ENCODE measurements at places on chromosomes 3 and 15.

DNA sequence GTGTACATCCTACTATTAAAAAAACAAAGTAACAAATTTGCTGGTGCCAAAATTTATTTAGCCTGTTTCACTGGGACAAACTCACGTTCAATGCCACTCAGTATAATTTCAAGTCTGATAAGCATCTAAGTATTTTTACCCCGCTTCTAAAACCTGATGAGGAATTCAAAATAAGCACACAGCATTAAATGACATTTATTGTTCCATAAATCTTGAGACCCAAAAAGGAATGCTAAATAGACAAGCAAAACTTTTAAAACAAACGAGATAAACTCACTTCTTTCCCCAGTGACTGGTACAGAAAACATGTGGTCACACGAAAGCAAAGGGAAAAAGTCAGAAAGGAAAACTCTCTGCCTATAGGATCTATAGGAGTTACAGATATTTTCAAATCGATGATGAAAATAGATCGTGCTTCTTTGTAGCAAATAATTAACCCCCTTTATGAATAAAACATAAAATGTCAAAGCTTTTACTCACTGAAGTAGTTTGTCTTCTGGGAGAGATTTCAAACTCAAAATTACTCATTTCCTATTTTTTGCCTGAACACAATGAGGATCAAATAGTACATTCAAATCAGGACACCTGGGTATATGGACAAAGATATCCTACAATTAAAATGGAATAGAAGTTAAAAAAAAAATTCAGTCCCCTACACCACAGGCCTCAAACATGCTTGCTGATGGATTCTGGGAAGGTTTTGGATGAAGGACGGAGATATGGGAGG lies 51.7 kb downstream of the UBP1 start:
- DNase-seq: no peak

- DNase-seq: no peak
These were observed 153.2 kb downstream of the CTNNB1 start for GRCh38 chr3:41352510-41352909.

GRCh38 chr3:8996681-8997121 lies 33.4 kb upstream of the RAD18 start:
- no peak for DNase-seq

GRCh38 chr15:69032703-69033373 lies 18.3 kb downstream of the NOX5 start:
- DNase-seq: no peak

- DNase-seq: no peak
These were observed 36.4 kb upstream of the ATP2C1 start for GRCh38 chr3:130857336-130858026.

DNA sequence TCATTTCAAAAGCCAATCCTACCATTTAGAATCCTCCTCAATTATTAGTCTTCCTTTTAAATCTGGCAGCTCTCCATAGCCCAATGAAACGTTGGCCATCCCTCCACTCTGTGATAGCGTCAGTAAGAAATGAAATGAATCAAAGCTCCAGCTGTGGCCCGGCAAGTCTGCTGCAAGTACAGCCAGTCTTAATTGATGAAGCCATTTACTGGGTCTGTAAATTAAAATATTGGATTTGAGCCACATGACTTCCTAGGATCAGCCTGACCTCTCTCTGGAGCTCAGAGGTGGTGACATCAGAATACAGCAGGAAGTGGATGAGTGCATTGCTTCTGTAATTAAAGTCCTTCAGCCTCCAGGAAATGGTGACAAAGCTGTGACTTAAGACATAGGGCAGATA lies 347.0 kb upstream of the LMCD1 start:
- no peak for DNase-seq

DNA sequence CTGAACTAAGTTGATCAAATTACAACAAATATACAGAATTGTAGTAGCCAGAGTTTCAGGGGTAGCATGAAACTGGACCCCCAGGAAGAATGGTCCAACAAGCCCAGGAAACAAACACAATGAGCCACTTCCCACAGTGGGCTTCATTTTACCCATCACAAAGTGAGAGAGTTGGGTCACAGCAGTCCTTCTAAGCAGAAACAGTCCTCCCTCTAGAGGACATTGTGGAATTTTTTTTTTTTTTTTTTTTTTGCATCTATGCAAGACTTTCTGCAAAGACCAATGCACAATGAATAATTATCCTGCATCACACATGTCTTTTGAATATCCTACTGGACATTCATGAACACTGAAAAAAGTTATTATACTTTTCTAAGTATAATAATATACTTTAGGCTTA lies 73.8 kb upstream of the ATP13A5 start:
- DNase-seq: no peak

- DNase-seq: no peak
These were observed 164.3 kb upstream of the GMNC start for GRCh38 chr3:191026746-191027145.

DNA sequence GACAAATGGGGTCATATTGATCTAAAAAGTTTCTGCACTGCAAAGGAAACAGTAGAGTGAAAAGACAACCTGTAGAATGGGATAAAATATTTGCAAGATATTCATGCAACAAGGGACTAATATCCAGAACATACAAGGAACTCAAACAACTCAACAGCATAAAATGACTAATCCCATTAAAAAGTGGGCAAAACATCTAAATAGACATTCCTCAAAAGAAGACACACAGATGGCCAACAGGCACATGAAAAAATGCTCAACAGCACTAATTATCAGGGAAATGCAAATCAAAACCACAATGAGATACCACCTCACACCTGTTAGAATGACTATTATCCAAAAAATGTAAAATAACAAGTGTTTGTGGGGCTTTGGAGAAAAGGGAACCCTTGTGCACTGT lies 8.8 kb downstream of the SLC12A8 start:
- DNase-seq: no peak

DNA sequence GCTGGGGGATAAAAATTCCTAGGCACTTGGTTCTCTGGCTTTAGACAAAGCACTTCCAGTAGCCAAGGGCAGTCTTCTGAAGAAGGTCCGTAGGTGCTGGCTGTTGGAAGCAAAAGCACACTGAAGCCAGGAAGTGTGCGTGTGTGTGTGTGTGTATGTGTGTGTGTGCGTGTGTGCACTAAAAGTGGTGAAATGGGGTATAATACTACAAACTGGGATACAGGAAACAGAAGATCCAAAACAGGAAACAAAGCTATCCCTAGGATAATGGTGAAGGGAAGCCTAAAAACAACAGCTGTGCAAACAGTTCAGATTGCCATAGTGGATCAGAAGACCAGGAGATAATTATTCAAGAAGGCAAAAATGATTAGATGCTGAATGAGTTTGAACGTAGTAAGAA lies 103.4 kb downstream of the IL20RB start:
- DNase-seq: no peak

DNA sequence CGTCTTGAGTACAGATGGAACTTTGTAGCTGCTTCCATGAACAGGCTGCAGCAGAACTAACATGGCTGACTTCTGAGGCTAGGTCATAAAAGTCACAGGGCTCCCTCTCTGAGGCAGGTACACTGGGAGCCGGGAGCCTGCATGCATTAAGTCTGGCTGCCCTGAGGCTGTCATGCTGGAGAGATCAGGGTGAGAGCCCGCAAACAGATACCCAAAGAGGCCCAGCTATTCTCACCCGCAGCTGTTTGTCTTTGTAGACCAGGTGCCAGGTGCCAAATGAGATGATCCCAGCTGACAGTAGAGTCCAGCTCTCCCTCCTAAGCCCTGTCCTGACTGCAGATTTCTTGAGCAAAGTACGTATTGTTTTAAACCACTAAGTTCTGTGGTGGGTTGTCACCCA lies 8.6 kb upstream of the SLCO3A1 start:
- DNase-seq: no peak

DNA sequence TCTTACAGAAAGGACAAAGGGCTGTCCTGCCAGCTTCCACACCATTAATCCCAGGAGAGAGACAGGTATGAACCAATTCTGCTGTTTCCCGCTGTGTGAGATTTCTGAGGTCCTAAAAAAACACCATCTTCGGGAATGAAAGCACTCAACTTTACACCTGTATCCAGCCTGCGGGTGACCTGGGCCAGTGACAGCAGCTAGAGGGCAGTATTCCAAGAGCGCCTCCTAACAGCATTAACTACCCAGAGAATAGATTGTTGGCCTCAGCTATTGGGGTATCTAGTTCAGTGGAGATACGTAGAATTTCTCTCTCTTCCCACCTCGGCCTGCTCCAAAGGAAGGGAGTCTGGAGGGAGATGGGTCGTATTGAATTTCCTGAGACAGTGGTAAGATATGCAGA lies 55.1 kb downstream of the WDR76 start:
- no peak for DNase-seq

GRCh38 chr3:189945935-189946709 lies 174.6 kb downstream of the P3H2 start:
- no peak for DNase-seq

DNA sequence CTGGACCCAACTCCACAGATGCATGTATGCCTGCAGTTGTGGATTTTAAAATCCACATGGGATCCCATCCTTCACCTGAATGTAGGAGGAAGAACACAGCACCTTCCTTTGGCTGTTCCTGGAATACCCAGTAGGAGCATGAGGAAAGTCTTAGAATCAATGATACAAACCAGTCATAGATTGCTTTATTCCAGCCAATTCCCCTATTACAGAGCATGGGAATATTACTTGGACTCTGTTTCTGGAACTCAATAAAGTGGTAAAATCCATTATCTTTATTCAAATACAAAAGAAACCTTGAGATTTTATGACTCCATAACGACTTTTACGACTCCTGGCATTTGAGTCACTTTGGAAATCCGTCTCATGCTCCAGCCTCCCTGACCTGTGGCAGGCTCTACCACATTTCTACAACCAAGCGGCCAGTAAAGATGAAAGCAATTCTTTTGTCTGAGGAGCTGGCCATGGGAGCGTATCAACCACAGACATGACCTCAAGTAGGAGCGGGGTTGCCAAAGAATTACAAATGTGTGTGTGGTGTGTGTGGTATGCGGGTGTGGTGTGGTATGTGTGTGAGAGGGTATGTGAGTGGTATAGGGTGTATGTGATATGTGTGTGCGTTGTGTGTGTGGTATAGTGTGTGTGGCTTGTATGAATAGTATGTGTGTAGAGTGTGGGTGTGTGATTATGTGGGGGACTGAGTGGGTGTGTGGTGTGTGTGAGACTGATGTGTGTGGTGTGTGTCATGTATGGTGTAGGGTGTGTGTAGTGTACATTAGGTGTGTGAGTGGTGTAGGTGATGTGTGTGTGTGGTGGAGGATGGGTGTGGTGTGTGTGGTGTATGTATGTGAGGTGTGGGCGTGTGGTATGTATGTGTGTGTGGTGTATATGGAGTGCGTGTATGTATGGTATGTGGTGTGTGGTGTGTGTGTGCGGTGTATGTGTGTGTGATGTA lies 40.0 kb downstream of the ARRDC4 start:
- DNase-seq: no peak
